ENCODE measurements at places on chromosomes 2 and 18. TPM values are rescaled to one million over a fixed set of nuclear protein-coding genes. Genes with fewer than 3 reads are reported as not detected.

The PSTPIP2 gene
- 3.0 TPM for total RNA-seq

The TMEM37 gene
- total RNA-seq, result 1.4 TPM

The BCL2 gene
- 12.3 TPM for total RNA-seq

The IL37 gene
- total RNA-seq, result not detected

The GYPC gene
- total RNA-seq, result not detected

The RNF152 gene
- total RNA-seq, result 1.5 TPM

The REG3A gene
- not detected for total RNA-seq

The CNDP1 gene
- total RNA-seq, result not detected

The IL1R2 gene
- total RNA-seq, result 1.2 TPM

The SLC23A3 gene
- 1.7 TPM for total RNA-seq

The METTL5 gene
- total RNA-seq, result 154 TPM

The C2orf76 gene
- 21.8 TPM for total RNA-seq

The IL18R1 gene
- total RNA-seq, result 35.5 TPM

The ALPI gene
- not detected for total RNA-seq

The EGR4 gene
- not detected for total RNA-seq

The SPATS2L gene
- 58.3 TPM for total RNA-seq

The LBX2 gene
- total RNA-seq, result 0.95 TPM

The HADHA gene
- 142 TPM for total RNA-seq

The NGEF gene
- total RNA-seq, result 3.4 TPM

The MEP1B gene
- total RNA-seq, result not detected

The ZBTB7C gene
- total RNA-seq, result 0.09 TPM

The APOB gene
- not detected for total RNA-seq

The BOD1L2 gene
- total RNA-seq, result not detected

The KIAA2012 gene
- not detected for total RNA-seq

The FOXD4L1 gene
- 0.25 TPM for total RNA-seq

The ZBTB14 gene
- 17.3 TPM for total RNA-seq

The FRZB gene
- total RNA-seq, result not detected

The VIT gene
- total RNA-seq, result 2.7 TPM

The PAIP2B gene
- 0.55 TPM for total RNA-seq

The RESP18 gene
- not detected for total RNA-seq

The TACR1 gene
- 0.26 TPM for total RNA-seq

The SCN3A gene
- total RNA-seq, result 0.35 TPM

The ZNF396 gene
- total RNA-seq, result 1.2 TPM

The MSH6 gene
- 56.2 TPM for total RNA-seq

The IGFBP2 gene
- 245 TPM for total RNA-seq

The NABP1 gene
- total RNA-seq, result 35.7 TPM

The ONECUT2 gene
- total RNA-seq, result 0.22 TPM

The NOL4 gene
- total RNA-seq, result 0.47 TPM

The TAF4B gene
- total RNA-seq, result 12.3 TPM

The FASTKD2 gene
- total RNA-seq, result 55.6 TPM

The SCN2A gene
- not detected for total RNA-seq

The RUFY4 gene
- not detected for total RNA-seq

The ITGA4 gene
- 0.07 TPM for total RNA-seq

The C2orf66 gene
- 0.84 TPM for total RNA-seq

The MYO1B gene
- total RNA-seq, result 47.5 TPM

The FEV gene
- not detected for total RNA-seq

The PASK gene
- 2.1 TPM for total RNA-seq

The KATNAL2 gene
- 0.87 TPM for total RNA-seq

The TMEFF2 gene
- 0.14 TPM for total RNA-seq

The LYG2 gene
- not detected for total RNA-seq

The KLHL14 gene
- total RNA-seq, result 0.54 TPM

The APLF gene
- total RNA-seq, result 0.46 TPM

The CCNYL1 gene
- total RNA-seq, result 16.8 TPM

The DNAJC5G gene
- total RNA-seq, result not detected

The AQP4 gene
- total RNA-seq, result not detected

The GPR39 gene
- total RNA-seq, result 0.49 TPM

The IL36G gene
- total RNA-seq, result not detected
